ENCODE measurements at places on chromosomes 7 and 10.

GRCh38 chr7:120862987-120863590 lies 5.1 kb upstream of the TSPAN12 start:
- no peak for DNase-seq

- DNase-seq: no peak
These were observed 23.2 kb downstream of the STMP1 start for GRCh38 chr7:135685306-135686084.

DNA sequence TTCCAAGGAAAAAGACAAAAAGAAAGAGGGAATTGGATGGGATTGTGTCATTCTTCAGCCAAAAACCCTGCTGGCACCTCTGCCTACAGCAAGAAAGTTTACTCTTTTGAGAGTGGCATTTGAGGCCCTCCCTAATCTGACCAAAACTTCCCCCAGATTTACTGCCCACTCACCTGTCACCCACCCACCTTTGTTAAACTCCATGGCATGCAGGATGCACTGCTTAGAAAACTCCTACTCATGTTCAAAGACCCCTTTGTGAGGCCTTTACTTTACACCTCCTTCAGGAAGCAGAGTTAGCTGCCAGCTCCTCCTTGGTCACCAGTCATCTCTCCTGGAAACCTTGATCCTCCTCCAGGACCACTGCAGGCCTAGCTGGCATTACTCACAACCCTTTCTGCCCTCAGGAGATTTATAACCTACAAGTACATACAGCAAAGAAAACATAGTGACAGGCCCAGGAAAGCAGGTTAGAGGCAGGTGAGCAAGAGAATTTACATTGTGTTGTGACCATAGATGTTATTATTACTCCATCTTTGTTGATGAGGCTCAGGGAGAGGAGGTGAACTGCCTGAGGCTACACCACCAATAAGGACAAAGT lies 10.3 kb upstream of the PLAC9 start:
- no peak for DNase-seq

GRCh38 chr7:84780158-84781124 lies 406.4 kb downstream of the SEMA3D start:
- DNase-seq: no peak

- no peak for DNase-seq
These were observed 581.2 kb upstream of the MGMT start for GRCh38 chr10:128885573-128886555.

DNA sequence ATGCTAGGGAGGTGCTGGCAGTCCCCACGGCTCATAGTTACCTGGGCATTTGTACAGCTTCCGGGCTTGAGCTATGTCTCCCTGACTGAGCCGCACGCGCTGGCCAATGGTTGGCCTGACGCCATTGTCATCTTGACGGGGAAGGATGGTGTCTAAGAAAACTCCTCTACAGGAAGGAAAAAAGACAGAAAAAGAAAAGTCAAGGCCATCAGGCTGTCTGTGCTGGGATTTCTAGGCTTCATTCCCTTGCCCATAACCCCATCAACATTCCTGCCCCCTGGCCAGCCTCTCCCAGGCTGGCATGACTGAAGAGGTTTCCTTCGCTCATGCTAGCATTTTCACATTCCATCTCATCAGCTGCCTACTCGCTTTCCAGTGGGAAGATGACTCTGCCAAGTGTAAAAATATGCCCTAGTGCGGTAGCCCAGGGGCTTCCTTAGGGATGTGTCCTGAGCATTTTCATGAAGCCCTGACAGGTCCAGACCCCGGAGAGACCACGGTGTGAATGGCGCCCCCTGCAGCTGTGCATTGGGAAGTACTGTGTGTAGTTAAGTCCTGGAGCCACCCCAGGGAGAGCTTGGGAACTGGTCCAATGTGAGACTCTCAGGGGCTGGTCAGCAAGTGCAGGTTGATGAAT lies 54.5 kb upstream of the OPALIN start:
- no peak for DNase-seq

DNA sequence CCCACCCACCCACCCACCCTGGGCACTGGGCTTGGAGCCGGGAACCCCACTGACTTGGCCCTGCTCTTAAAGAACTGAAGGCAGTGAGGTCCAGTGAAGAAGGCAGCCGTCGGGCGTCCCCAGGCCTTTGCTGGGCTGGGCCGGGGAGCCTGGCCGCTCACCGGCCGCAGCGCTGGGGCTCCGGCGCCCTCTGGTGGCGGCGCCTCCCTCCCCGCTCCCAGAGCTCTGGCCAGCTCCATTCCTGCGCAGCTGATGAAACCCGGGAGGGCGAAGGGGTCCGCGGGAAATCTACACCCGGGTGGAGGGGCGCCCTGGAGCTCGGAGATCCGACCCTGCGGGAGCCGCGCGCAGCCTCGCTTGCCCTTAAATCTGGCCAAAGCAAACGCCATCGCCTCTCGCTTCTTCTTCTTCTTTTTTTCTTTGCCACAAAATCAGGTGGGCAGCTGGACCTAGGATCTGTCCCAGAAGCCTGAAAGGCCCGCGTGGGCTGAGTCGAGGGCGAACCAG lies 1.7 kb upstream of the CXCL12 start:
- peak; percentile 46 for DNase-seq

GRCh38 chr10:93456480-93456879 lies 25.7 kb downstream of the MYOF start:
- DNase-seq: no peak

GRCh38 chr10:63583909-63584724 lies 62.9 kb downstream of the REEP3 start:
- DNase-seq: no peak

DNA sequence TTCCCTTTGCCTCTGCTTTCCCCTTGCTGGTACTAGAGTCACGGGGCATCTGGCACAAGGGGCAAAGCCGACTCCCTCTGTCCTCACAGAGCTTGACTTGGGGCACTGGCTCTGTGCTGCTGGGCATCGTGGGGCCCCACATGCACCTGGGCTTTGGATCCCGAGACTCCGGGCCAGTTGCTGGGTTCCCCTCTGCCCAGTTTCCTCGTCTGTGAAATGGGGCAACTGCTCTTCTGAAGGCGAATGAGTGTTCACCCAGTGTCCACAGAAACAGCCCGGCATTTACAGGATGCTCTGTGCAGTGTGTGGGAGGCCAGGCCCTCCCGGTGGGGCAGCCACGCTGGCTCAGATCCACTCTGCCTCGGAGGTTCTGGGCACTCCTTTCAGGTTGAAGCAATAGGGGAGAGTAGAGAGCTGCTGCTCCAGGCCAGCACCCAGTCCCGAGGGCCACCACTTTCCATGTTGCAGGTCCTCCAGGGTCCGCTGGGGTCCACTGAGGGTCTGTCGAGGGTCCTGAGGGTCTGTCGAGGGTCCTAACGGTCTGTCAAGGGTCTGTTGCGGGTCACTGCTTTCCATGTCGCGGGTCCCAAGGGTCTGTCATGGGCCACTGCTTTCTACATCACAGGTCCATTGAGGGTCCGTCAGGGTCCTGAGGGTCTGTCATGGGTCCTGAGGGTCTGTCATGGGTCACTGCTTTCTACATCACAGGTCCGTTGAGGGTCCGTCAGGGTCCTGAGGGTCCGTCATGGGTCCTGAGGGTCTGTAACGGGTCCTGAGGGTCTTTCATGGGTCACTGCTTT lies 103.6 kb downstream of the VIPR2 start:
- DNase-seq: no peak

DNA sequence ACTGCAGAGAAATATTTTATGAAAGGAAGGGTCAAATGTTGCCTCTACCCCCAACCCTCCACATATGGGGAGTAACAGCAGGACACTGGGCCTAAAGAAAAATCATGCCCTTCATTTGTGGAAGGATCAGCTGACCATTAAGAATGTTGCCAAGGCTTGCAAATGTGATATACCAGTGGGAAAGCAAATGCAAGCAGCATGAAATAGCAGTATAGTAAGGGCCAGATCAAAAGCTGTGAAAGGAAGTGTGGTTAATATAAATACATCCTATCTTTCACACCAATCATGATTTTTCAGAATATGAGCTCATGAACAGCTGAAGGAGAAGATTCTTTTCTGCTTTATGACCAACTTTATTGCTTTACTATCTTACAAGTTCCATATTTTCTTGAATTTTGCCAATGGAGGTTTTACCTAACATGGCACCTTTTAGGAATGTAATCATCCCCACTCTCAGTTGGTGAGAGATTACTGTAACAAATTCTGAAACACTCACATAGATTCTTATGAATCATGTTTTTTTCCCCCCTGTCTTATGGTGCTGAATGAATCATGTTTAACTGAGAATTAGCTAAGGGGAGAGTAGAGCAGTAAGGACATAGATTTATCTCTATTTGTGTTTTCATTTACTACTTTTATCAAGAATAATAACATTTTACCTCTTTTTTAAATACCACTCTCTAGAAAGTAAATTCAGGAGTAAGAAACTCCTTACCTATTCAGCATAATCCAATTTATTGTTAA lies 12.1 kb upstream of the ATAD1 start:
- no peak for DNase-seq

DNA sequence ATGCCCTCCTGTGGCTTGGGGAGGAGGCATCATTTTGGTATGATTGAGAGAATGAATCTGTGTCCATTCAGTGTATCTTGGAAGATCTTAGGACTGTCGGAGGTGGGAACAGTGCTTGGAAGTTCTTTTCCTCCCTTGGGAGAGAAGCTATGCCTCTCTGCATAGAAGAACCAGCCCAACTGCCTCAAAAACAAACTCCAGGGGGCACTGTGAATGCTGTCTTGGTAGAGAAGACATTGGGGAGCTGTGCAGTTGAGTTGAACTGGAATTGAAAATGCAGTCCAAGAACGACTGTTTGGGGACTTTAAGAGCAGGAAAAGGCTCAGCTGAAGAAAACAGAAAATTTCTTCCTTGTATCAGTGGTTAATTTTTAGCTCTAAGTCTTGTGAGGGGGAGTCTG lies 4.9 kb upstream of the GJD4 start:
- DNase-seq: no peak

GRCh38 chr10:60490013-60490412 lies 100.3 kb upstream of the ANK3 start:
- peak; percentile 54 for DNase-seq

- DNase-seq: no peak
These were observed 3.8 kb upstream of the TRIL start for GRCh38 chr7:28961972-28962371.

GRCh38 chr10:7449063-7449695 lies 38.3 kb upstream of the SFMBT2 start:
- DNase-seq: no peak

DNA sequence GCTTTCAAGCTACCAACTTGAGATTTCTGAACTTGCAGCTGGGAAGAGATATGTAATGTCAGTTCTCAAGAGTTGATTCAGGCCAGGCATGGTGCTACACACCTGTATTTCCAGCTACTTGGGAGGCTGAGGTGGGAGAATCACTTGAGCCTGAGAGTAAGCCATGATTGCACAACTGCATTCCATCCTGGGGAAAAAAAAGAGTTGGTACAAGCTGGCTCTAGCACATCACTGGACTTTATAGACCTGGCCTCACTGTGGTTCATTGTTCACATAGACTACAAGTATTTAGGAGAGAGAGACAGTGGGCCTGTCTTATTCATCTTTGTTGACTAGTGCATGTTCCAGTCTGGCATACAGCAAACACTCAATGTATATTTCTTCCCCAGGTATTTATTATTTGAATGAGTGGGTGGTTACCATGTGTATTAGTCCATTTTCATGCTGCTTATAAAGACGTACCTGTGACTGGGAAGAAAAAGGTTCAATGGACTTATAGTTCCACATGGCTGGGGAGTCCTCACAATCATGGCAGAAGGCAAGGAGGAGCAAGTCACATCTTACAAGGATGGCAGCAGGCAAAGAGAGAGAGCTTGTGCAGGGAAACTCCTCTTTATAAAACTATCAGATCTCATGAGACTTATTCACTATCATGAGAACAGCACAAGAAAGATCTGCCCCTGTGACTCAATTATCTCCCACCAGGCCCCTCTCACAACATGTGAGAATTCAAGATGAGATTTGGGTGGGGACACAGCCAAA lies 176.5 kb downstream of the PFKFB3 start:
- DNase-seq: no peak

DNA sequence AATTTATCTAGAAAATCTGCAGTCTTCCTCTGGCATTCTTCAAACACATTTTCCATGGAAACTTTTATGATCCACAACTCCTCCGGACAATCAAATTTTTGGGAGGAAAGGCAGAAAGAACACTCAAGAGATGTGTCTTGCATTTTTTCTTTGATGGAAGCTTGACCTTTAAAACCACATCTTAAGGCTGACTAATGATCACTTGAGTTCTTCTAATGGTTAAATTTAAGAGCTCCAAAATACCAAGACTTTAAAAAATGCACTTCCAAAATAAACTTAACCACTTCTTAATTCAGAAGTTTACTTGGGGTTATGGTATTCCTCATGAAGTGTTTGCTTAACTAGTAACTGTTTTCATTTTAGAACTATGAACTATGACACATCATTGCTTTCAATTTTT lies 43.3 kb downstream of the ETV1 start:
- DNase-seq: peak; percentile 51

DNA sequence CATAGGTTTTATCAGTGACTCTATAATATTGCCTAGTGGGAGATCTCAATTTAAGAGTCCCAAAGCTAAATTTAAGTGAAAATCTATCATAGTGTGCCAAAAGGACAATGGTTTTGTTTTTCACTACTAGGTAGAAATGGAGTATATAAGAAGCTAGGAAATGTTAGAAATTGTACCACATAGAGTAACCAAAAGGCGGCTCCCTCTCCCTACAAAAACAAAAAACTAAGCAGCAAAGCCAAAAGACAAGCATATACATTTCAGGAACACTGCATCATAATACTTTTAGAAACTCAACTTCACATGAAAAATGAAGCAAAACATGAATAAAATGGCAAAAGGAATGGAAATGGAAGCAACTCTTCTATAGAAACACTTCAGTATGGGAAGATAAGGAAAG lies 271.6 kb downstream of the CACNA2D1 start:
- DNase-seq: no peak

DNA sequence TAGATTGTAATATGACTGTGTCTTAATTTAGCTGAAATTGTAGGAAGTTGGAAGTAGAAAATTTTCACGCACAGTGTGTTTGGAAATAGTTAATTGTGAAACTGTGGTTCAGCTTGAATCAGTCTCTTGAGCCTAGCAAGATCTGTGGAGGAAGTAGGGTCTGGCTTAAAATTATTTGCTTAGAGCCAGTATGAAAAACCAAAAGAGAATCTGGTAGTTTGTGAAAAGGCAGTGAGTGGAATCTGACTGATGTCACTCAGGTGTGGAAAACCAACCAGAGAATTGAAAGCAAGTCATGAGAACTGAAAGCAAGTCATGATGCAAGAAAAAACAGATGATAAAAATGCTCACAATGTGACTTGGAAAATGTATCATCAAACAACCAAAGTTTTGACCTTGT lies 11.5 kb downstream of the LIPJ start:
- no peak for DNase-seq

- no peak for DNase-seq
These were observed 24.8 kb downstream of the PLXNA4 start for GRCh38 chr7:132551439-132551838.

DNA sequence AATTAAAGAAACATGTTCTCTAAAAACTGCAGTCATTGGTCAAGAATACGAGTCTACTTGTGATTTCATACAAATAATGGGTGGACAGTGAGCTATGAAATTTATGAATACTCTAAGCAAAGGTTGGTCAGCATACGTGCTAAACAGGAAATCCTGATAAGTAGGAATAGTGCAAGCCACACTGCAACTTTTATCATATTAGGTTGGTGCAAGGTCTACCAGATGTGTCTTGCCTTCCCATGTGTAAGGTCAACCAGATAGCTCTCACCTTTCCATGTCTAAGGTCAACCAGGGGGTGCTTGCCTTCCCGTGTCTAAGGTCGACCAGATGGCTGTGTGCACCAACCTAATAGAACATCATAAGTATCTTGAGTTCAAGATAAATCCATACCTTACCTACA lies 2.0 kb upstream of the ITGB1 start:
- no peak for DNase-seq
